Lung microvascular endothelial cell (primary cell): ENCODE measurements at places on chromosomes 11 and 22.
A peak's percentile ranks its signal among the peaks of the same experiment; 100 is the strongest.

- DNase-seq = no peak
These were observed 289.7 kb upstream of the ARHGAP42 start for GRCh38 chr11:100397401-100397800.

DNA sequence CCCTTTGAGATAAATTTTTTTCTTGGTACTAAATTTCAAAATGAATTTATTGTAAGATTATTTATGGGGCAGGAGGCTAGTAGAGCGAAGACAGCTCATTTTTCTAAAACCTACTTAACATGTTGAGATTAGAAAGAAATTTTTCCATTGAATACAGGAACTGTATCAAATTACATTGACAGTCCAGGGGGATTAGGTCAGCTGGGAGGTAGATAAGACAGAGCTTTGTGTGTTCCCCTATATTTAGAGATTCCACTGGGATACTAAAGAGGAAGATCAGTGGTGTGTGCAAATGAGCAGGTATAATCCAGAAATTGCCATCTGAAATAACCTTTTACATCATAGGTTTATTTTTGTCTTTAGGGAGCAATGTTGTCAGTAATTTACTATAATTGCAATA, 32.1 kb downstream of the ENDOD1 start:
- DNase-seq = peak; percentile 12

DNA sequence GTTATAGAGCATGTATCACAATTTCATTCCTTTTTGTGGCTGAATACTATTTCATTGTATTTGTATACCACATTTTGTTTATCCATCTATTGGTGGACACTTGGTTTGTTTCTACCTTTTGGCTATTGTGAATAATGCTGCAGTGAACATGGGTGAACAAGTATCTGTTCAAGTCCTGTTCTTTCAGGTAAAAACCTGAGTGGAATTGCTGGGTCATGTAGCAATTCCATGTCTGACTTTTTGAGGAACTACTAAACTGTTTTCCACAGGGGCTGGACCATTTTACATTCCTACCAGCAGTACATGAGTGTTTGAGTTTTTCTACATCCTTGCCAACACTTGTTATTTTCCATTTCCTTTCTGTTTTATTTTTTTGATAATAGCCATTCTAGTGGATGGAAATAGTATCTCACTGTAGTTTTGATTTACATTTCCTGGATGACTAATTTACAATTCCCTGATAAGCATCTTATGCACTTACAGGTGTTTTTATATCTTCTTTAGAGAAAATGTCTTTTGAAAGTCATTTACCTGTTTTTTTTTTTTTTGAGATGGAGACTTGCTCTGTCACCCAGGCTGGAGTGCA, 12.2 kb downstream of the CABIN1 start:
- DNase-seq = peak; percentile 87

DNA sequence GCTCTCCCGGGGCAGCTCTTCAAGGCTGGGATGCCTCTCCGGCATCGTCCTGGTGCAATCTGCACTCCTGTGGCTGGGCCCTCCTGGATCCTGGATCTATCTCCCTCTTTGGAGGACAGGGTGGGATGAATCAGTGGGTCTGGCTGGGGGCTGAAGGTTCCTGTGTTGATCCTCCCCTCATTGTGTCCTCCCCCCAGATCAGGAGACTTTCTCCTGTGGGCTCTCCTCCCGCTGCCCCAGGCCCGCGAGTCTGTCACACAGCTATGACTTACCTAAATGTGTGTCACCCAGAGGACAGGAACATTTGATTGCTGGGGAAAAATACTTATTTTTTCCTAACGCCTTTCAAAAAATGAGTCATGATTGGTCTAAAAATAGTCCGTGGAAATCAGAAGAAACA, 106.8 kb upstream of the NECTIN1 start:
- DNase-seq = no peak

DNA sequence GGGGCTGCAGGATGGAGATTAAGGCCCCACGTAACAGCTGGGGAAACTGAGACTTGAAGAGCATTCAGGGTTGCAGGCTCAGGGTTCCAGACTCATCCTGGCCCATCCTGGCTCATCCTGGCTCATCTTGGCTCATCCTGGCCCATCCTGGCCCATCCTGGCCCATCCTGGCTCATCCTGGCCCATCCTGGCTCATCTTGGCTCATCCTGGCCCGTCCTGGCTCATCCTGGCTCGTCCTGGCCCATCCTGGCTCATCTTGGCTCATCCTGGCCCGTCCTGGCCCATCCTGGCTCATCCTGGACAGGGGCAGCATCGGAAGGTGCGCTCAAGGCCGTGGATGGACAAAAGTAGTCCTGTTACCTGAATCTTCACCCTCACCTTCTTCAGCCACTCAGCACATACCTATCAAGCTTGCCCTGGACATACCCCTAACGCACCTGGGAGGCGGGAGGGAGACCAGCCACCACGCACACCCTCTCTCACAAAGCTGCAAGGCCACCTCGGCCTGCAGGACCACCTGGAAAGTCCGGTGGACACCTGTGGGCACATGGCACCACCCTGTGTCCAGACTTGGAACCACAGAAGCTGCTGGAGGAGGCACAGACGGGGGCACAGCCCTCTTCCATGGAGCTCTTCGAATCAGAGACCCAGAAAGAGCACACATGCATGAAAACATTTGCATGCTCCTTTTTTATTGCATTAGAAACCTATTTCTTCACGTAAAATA, 20.3 kb upstream of the NLRP6 start:
- no peak for DNase-seq

GRCh38 chr11:60927061-60927592, 2.9 kb downstream of the TMEM132A start:
- no peak for DNase-seq

DNA sequence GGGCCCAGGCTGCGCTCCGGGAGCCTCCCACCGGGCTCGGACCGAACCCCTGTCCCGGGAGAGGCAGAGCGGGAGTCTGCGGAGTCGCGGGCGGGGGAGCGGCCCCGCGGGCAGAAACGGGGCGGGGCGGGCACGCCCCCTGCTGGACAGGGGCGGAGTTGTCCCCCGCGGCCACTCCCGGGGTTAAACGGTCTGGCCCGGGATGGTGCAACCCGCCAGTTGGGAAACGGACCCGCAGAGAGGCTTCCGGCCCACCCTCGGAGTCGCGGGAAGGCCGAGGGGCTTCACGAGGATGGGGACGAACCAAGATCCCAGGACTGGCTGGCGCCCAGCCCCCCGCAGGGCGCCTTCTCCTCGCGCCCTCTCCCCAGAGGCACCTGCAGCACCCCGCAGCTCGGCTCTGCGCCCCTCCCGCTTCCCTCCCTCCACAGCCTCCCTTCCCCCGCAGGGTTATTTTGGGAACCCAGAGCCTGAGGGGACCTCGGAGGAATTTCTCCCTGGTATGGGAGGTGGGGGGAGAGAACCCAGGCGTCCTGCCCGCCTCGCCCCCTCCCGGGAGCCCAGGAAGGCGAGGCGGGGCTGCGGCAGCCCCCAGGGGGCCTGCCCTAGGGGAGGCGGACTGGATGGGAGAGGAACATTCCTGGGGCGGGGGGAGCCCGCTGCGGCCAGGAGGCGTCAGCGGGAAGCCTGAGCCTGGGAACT, 902 bp downstream of the RASGRP2 start:
- DNase-seq = no peak

DNA sequence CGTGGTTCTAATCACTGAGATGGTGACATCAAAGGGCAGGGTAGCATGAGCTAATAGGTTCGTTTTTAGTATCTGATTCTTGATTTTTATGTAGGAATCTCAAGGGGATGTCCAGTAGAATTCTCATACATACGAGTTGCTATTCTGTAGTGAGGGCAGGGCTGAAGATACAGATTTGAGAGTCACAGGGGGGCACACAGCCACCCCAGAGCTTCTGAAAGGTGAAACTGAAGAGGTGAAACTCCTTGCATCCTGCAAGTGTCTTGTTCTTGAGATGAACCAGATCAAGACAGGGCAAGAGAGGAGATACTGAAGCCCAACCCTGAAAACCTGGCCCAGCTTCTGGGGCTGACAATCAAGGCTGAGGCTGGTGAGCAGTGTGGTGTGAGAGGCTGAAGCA, 35.6 kb upstream of the TMEM123 start:
- DNase-seq = no peak

- no peak for DNase-seq
These were observed 411.9 kb downstream of the SOX6 start for GRCh38 chr11:15944460-15944859.

GRCh38 chr11:126127898-126128297, 65.2 kb upstream of the CDON start:
- DNase-seq = no peak

- peak; percentile 76 for DNase-seq
These were observed 21.7 kb downstream of the MIAT start for GRCh38 chr22:26679003-26679629.

- no peak for DNase-seq
These were observed 32.0 kb downstream of the POU2AF3 start for GRCh38 chr11:111330234-111330893.

- DNase-seq = peak; percentile 47
These were observed 5.2 kb upstream of the MAP6 start for GRCh38 chr11:75673977-75674582.

GRCh38 chr11:61172356-61172755, 11.1 kb upstream of the VPS37C start:
- DNase-seq = no peak

GRCh38 chr22:35972559-35972958, 56.1 kb downstream of the RBFOX2 start:
- DNase-seq = no peak

GRCh38 chr11:10320736-10321465, 16.0 kb downstream of the ADM start:
- DNase-seq = no peak

DNA sequence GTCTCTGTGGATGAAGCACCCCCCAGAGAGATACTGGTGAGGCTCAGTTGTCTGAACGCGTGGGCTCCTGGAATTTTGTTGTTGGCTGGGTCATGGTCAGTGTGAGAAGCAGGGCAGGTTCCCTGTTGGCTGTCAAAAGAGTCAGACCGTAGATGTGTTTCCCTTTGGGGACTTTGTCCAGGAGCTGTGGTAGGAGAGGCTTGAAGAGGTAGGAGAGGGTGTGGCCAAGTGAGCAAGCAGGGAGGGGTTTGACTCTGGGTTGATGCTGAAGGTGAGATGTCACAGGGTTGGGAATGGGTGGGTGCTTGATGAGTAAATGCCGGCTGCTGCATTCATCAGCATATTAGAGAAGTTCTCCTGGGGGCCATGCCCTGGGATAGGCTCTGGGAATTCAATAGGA, 803.2 kb downstream of the TBC1D22A start:
- no peak for DNase-seq

GRCh38 chr11:115709297-115709696, 205.1 kb upstream of the CADM1 start:
- DNase-seq = no peak

- no peak for DNase-seq
These were observed 28.3 kb downstream of the LARGE1 start for GRCh38 chr22:33891992-33892391.

DNA sequence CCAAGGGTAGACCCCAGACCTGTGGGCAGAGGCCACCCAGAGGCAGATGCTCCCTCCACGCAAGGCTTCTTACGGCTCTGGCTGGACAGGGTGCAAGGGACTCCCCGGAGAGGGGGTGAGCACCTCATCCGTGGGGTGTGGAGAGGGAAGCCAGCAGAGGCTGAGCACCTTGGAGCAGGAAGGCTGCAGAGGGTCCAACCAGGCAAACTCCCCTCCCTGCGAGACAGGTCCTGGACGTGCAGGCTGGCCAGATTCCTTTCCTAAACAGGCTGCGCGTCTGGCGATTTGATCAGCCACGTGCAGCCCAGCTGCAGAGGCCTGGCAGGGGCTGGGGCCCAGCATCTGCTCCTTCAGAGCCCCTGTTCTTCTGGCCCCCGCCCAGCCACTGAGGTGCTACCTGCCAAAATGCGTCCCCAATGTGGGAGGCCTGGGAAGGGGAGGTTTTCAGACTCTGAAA, 49.3 kb downstream of the WNT11 start:
- no peak for DNase-seq

DNA sequence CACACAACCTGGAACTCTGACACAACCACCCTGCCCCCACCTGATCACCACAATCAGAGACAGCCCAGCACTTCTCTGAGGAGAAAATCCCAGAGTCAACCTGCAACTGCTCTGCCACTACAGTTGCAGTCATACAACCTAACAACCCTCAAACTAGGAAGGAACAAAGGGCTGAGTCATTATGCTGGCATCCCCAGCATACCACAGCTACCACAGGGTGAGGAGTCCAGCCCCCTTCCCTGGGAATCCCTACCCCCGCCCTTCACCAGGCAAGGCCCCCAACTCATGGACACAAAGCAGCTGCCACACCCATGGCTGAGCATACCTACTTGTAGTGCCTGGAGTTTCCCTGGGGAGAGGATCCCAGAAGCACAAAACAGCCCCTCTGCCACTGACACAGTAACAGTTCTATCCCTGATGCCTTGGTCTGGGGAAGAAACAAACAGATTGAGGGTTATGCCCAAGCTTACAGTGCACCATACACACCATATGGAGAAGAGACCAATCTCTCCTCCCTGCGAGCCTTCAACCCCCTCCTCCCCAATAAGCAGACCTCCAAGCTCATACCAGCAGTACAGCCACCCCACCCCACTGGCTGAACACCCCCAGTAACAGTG, 68.5 kb upstream of the C11orf58 start:
- DNase-seq = no peak

GRCh38 chr11:68457898-68458249, 2.7 kb upstream of the PPP6R3 start:
- no peak for DNase-seq

GRCh38 chr11:35622070-35622469, 3.8 kb downstream of the FJX1 start:
- DNase-seq = peak; percentile 76

DNA sequence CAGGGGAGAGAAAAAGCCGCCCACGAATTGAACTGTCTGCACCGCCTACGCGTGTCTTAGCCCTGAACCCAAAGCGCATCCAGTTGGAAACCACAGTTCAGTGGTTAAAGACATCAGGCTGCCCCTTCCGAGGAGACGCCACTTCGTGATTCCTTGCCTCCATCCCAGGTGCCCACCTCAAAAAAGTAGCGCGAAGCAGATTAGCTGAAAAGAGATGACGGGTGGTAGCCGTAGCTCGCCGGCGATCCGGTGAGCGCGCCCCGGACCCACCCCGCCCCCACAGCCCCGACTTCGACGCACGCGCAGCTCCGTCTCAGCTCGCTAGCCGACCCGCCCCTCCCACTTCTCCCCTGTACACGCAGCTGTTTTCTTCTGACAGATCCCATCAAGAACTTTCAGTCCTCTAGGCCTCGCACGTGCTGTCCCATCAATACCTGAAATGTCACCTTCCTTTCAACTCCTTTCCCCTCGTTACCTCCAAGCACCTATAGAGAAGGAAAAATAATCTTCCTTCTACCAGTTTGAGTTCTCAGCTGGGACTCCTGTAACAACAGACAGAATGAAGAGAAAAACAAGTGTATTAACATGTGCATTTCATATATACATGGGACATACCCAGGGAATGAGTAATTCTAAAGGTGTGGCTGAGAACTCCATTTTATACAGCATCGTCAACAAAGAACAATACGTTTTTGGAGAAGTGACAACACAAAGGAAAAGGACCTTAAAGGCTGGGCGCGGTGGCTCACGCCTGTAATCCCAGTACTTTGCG, 49.5 kb downstream of the OR4D9 start:
- peak; percentile 87 for DNase-seq

GRCh38 chr22:32684822-32685187, 116.7 kb upstream of the TIMP3 start:
- no peak for DNase-seq

- no peak for DNase-seq
These were observed 87.8 kb downstream of the WNT7B start for GRCh38 chr22:45889093-45889538.

GRCh38 chr22:27116312-27117086, 459.1 kb downstream of the MIAT start:
- no peak for DNase-seq
